Stimulated activated CD8-positive, alpha-beta memory T cell treated with anti-CD3 and anti-CD28 coated beads, Interleukin-12 subunit alpha, Interleukin-12 subunit beta, amount 100 ng/mL, for 4 hours (primary cell): ENCODE measurements at places on chromosomes 16 and 17.

- DNase-seq, result no peak
Measured at GRCh38 chr17:66925811-66926500, 38.6 kb upstream of the CACNG4 start.

DNA sequence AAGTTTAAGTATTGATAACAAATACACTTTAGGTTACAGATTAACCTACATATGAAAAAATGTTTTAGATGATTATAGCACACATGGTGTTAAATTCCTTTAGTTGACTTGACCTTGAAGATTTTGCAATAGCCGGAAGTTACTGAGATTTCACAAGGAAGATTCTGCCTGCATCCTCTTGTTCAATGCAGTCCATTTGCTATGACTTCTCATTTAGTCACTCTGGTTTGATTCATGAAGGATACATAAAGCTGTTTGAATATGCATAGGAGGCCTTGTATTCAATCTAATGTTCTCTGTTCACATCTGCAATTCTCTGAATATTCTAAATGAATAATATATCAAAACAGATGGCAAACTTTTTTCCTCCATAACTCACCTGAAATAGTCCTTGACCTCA lies 870.2 kb upstream of the GOT2 start:
- no peak for DNase-seq

- DNase-seq, result no peak
Measured at GRCh38 chr17:60971515-60972369, 294.1 kb downstream of the BCAS3 start.

GRCh38 chr16:24208710-24209109 lies 47.4 kb upstream of the CACNG3 start:
- no peak for DNase-seq
